ENCODE measurements at places on chromosomes 12 and 14. TPM values are rescaled to one million over a fixed set of nuclear protein-coding genes. Genes with fewer than 3 reads are reported as not detected.

ZNF26 gene
- 19.1 TPM for total RNA-seq

AKAP3 gene
- total RNA-seq = 2.0 TPM

SLC16A7 gene
- total RNA-seq = 21.4 TPM

CLEC4C gene
- total RNA-seq = not detected

RASSF9 gene
- total RNA-seq = not detected

MBIP gene
- total RNA-seq = 29.4 TPM

PMEL gene
- 1.2 TPM for total RNA-seq

Measured in activated CD8-positive, alpha-beta T cell treated with anti-CD3 and anti-CD28 coated beads for 36 hours (primary cell).